ENCODE measurements at places on chromosomes 16 and 17.

GRCh38 chr17:13678361-13678760 lies 76.6 kb upstream of the HS3ST3A1 start:
- no peak for DNase-seq

GRCh38 chr16:70683146-70683944 lies 2.5 kb downstream of the MTSS2 start:
- DNase-seq = no peak

GRCh38 chr17:83192161-83192788 lies 112.9 kb downstream of the METRNL start:
- peak; percentile 25 for DNase-seq

- peak; percentile 73 for DNase-seq
Measured at GRCh38 chr16:85123891-85124635, 11.8 kb upstream of the CIBAR2 start.

DNA sequence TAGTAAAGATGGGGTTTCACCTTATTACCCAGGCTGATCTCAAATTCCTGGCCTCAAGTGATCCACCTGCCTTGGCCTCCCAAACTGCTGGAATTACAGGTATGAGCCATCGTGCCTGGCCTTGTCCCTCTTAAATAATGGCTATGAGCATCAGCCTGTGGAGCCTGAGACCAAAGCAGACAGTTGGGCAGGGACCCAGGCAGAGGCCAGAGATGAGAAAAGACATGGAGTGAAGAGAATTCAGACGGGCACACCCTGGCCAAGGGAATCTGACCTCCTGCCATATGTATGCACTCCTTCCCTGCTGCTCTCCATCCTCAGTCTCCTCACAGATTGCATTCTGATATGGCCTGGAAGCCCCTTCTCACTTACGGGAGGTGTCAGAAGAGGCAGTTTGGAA lies 98.4 kb upstream of the DNAH9 start:
- no peak for DNase-seq

DNA sequence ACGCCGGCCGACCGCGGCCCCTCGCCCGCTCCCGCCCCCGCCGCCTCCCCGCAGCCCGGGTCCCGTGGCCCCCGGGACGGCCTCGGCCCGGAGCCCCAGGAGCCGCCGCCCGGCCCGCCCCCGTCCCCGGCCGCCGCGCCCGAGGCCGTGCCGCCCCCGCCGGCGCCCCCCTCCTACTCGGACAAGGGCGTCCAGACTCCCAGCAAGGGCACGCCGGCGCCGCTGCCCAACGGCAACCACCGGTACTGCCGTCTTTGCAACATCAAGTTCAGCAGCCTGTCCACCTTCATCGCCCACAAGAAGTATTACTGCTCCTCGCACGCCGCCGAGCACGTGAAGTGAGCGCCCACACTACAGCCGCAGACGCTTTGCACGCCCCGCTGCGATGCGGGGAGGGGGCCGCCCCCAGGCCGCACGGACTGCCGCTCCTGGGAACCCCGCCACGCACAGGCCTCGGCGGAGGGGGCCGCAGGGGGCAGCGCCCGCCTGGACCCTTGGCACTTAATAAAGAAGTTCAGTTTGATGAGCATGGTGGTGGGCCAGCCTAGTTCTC lies 35.5 kb upstream of the ZC3H18 start:
- peak; percentile 22 for DNase-seq

GRCh38 chr17:19345067-19345460 lies 17.5 kb downstream of the B9D1 start:
- DNase-seq = no peak

GRCh38 chr16:70158261-70158939 lies 15.2 kb upstream of the CLEC18C start:
- DNase-seq = no peak

DNA sequence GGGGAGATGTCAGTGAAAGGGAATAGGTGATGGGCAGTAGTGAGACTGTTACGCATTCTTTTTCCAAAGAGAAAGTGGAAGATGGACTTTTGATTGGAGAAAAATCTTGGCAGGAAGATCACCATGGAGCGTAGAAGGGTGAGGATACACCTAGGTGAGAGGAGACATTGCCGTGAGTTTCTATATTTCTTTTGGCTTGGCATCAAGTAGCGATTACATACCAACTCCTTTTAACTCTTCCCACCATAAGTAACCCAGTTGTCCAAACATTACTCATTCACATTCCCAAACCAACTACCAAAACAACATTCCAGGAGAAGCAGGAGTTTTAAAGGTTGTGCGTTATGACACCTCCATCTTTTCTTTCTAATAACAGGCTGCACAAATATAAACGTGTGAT lies 10.7 kb upstream of the KRT28 start:
- peak; percentile 67 for DNase-seq

DNA sequence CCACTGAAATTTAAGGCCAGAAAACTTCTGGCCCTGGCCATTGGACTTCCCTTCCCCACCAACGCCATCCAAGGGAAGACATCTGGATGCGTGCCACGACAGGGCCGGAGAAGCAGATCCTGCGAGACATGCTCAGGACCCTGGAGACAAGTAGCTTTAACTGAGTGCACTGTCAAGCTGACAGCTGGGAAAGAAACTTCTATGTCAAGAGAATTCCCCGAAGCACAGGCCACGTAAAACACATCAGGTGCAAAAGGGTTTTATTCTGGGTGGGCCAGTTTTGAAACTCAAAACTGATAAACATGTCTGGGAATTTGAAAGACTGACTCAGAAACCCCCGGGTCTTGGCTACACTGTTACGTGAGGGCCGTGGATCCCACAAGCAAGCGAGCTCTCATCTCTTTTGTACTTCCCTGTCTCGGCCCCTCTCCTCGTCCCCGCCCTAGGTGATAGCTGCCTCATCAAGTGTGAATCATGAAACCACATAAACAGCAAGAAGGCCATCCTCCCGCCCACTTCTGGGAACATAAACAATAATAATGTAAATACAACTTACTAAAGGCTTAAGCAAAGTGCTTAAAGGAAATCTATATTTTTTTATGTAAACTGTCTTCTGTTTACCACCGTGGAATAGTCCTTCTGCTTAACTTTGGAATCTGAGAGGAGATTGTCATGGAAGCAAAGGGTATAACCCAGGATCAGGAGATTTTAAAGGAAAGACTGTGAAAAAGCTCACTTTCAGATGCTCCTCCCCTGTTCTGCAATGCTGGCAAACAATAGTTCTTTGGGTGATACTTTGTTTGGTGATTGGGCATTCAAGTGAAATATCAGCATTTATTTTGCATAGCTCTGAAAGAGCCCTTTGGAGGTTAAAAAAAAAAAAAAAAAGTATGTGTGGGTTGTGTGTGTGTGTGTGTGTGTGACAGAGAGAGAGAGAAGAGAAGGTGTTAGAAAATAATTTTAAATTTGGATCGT lies 406.0 kb upstream of the MAF start:
- no peak for DNase-seq

DNA sequence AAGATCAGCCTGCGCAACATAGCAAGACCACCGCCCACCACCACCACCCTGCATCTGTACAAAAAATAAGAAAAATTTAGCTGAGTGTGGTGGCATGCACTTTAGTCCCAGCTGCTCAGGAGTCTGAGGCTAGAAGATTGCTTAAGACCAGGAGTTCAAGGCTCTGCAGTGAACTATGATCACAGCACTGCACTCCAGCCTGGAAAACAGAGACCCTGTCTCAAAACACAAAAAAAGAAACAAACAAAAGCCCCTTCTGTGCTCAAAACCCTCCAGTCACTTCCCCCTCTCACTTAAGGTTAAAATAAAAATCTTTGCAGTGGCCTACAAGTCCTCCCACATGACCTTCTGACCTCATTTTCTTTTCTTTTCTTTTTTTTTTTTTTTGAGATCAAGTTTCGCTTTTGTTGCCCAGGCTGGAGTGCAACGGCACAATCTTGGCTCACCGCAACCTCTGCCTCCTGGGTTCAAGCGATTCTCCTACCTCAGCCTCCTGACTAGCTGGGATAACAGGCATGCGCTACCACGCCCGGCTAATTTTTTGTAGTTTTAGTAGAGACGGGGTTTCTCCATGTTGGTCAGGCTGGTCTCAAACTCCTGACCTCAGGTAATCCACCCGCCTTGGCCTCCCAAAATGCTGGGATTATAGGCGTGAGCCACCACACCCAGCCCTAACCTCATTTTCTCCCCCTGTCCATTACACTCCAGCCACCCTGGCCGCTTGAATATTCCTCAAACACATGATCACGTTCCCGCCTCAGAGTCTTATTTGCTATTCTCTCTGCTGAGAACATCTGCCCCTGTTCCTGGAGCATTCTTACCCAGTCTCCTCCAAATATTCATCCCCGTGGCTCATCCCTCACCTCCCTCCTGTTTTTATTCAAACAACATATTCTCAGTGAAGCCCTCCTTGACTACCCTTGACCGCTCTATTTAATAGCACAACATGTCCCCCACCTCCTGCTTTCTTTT lies 126.6 kb upstream of the MED13 start:
- no peak for DNase-seq

DNA sequence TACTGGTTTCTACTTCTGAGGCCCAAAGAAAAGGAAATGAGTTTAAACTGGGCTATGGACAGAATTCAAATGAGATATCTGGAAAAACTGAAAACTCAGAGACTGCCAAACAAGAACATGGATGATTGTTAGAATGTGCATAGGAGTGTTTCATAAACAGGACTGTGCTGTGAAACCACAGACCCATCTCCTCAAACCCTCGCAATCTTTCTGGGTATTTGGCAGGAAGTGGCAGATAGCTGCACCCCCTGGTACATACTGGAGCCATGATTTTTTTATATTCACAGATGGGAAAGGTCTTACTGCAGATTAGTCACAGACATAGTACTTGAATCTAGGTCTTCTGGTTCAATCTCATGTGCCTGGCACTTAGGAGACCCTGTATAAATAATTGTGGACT lies 145.0 kb downstream of the CCDC182 start:
- DNase-seq = peak; percentile 14

GRCh38 chr16:90048347-90048722 lies 28.8 kb downstream of the PRDM7 start:
- no peak for DNase-seq

DNA sequence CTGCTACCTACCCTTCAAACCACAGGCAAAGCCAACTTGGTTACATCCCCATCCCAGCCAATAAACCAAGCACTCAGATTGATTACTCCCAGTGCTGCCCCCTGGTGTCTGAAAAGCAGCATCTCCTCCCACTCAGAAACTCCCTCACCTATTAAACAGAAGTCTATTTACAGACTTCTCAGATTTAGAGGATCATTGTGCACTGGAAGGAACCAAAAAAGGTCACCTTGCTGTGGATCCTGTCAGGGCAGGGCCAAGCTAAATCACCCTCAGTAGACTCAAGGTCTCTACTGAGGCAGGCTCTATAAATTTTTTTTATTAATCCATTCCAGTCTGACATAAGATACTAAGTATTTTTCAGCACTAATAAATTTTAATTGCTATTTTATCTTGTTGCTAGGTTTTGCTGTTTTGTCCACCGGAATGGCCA lies 17.6 kb downstream of the HIGD1B start:
- DNase-seq = peak; percentile 78

DNA sequence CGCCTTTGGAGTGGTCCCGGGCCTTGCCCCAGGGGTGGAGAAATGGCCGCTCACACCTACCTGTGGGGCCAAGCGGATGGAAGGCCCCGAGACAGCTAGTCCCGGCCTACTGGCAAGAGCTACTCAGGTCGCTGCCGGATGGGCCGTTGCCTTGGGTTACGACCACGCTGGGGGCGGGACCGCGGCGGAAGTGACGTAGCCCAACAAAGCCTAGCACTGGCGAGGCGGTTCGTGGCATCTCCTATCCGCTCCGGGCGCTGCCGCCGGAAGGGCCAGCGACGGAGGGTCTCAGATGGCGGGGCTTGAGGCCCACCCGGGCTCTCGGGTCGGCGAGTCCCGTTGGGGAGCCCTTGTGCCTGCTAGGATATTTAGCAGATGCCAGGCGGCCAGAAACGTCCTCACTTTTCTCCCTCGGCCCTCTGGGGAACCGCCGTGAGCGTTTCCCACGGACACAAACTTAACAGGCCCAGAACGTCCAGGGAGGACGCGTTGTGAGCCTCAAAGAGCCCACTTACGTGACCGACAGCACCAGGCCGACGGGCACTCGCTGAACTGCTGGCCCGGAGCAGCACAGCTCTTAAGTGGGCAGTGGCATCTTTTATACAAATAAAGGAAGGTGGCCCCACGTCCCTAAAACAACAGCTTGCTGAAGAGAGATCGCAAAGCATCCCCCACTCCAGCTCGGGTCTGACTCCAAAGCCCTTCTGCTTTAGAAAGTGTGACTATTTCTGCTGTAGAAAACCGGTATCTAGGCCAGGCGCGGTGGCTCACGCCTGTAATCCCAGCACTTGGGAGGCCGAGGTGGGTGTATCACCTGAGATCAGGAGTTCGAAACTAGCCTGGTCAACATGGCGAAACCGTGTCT lies at the start of gene C16orf46:
Gene C16orf46, minus strand, starts transcription at position 163 of the 865 bp plus-strand sequence. CDS start 13,283 bp downstream, outside the sequence.
- DNase-seq = peak; percentile 94

- DNase-seq = no peak
Measured at GRCh38 chr16:17296431-17296830, 174.3 kb downstream of the XYLT1 start.

GRCh38 chr17:12509801-12510200 lies 155.9 kb upstream of the MYOCD start:
- peak; percentile 71 for DNase-seq

DNA sequence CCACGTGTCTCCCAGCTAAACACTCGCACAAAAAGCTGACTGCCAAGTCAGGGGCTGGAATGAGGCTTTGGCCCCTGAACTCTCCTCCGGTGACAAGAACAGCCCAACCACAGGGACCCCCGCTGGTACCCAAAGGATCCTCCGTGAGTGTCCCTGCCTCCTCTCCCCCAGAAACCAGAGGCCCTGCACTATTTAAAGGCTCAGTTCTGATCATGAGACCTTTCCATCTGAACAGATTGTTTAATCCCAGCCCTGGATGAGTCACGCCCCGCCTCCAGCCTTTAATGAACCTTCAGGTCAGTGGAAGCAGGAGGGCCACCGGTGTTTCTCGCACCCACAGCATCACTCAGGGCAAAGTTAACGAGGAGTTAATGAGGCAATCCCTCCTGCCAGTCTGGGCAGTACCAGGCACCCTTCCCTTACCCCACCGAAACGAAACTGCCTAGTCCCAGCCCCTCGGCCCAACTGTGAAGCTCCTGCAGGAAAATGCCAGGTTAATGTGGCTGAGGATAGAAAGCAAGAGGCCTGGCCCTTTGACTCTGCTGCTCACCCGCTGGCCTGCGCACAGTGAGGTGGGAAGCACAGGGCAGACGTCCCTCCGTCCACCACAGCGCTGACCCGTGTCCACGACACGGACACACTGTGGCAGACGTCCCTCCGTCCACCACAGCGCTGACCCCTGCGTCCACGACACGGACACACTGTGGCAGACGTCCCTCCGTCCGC lies 32.4 kb downstream of the TIMM22 start:
- peak; percentile 31 for DNase-seq

GRCh38 chr17:20121359-20122253 lies 112.4 kb downstream of the SPECC1 start:
- DNase-seq = peak; percentile 37

- no peak for DNase-seq
Measured at GRCh38 chr17:79842656-79843473, 3.6 kb upstream of the CBX4 start.

GRCh38 chr17:6786618-6787017 lies 10.6 kb downstream of the FBXO39 start:
- DNase-seq = peak; percentile 63

Measured in fibroblast of skin of right quadriceps (primary cell).